Left renal pelvis (tissue), 4 donors: ENCODE measurements at places on chromosomes 12 and 14.

GRCh38 chr14:63605041-63605532 is 36.6 kb downstream of the WDR89 start:
- no peak for DNase-seq

- no peak for DNase-seq
Measured at GRCh38 chr12:116693286-116694227, 44.3 kb downstream of the SPRING1 start.

DNA sequence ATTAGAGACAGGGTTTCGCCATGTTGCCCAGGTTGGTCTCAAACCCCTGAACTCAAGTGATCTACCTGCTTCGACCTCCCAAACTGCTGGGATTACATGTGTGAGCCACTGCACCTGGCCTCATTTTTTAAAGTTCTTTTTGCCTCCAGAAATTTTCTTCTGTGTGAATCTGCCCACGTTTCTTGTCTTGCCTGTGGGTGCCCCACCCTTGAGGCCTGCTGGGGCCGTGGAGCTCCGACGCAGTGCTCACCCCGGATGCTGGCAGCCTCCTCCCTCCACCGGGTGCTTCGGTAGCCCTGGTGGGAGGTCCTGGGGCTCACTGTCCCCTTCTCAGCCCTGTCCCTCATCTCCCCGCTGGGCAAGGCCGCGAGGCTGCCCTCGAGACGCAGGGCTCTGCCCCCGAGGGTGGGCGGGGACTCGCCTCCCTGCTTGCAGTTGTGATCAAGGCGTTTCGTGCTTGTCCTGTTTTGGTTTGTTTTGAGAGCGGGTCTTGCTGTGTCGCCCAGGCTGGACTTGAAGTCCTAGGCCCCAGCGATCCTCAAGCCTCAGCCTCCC is 19.5 kb upstream of the CRIP2 start:
- DNase-seq: no peak

- DNase-seq: no peak
Measured at GRCh38 chr12:79415321-79415720, 275.4 kb downstream of the PAWR start.

DNA sequence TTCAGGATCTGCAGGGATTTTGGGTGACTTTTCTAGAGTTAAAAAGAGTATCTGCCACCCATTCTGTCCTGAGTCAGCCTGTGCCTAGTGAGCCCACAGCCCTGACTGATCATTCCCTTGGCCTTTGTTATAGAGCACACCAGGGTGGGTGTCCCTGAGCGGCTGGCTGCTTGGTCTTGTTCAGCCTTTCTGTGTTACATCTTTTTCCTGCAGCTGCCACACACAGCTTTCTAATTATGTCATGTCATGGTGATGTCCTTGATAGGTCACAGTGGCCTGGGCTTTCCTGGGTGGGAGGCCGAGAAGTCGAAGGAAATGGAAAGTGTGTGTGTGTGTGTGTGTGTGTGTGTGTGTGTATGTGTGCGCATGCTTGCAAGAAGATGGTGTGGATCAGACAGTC is 293.2 kb upstream of the CRY1 start:
- DNase-seq: no peak

GRCh38 chr12:51926064-51926632 is 18.8 kb downstream of the ACVRL1 start:
- no peak for DNase-seq

- DNase-seq: no peak
Measured at GRCh38 chr12:94167756-94168416, 19.5 kb downstream of the PLXNC1 start.

DNA sequence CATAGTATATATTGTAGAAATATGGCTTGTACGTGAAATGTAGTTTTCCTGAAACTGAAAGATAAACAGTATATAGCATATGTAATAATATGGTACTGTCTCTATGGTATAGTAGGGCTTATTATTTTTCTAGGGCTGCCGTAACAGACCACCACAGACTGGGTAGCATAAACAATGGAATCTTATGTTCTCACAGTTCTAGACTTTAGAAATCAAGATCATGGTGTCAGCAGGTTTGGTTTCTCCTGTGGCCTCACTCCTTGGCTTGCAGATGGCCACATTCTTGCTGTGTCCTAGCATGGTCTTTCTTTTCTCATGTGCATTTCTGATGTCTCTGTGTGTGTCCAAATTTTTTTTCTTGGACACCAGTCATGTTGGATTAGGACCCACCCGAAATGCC is 155.8 kb downstream of the TMTC2 start:
- no peak for DNase-seq

- DNase-seq: no peak
Measured at GRCh38 chr14:96376093-96376492, 12.8 kb downstream of the GSKIP start.

DNA sequence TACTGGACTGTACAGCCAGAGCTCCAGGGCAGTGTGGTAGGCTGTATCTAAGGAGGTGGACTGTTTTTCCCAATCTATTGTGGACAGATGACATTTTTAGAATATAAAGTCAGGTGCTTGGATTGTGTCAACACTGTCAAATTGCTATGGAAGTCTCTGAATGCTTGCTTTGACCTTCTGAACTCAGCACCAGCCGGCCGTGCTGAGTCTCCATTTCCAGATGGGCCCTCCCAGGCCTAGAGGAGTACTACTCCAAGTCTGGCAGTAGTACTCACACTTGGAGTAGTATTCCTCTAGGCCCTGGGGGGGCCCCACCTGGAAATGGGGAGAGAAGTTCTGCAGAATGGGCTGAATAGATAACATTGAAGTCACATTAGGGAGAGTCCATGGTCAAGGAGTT is 16.2 kb upstream of the KCNK13 start:
- DNase-seq: no peak

DNA sequence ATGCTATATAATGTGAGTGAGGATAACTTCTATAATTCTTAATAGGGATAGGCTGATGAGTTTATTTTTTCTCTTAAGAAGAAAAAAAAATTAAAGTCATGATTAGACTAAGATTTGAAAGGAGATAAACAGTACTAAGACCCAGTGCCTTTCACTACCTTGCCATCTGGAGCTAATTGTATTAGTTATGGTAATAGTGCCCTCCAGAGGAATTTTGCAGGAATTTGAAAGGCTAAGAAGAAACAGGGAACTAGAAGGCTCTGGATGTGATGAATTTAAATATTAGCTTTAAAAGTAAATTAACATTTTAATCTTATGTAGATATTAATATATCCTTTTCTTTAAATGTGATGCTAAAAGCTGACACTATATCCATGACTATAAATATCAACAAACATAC is 36.6 kb upstream of the PIK3C2G start:
- no peak for DNase-seq

DNA sequence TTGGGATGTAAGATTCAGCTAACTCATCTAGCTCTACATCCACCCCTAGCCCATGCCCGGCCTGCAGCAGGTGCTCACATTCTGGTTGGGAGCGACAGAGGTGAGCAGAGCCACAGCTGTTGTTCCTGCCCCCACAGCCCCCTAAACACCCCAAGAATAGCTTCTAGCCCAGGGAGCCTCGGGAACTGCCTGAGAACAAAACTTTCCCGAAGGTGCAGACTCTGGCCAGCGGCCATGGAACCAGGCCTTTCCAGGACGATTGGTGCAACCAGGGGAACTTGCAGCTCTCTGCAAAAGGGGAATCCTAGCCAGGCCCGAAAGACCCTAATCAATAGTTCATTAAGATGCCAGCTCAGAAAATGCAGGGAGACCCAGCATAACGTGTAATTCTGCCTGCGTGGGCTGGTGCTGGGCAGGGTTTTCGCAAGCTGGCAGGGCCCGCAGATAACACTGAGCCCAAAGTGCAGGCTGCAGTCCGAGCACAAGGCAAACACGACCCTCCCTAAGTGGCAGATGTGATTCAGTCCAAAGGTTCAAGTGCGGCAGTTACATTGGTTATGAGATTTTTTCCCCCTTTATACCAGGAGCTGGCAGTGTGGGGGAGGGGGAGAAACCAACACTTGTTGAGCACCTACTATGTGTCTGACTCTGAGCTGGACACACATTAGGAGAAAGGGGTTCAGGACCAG is 122.5 kb upstream of the MAP1LC3B2 start:
- DNase-seq: no peak

- no peak for DNase-seq
Measured at GRCh38 chr12:114669401-114670290, 14.3 kb downstream of the TBX3 start.

- no peak for DNase-seq
Measured at GRCh38 chr14:97827746-97828145, 1030.6 kb downstream of the VRK1 start.

DNA sequence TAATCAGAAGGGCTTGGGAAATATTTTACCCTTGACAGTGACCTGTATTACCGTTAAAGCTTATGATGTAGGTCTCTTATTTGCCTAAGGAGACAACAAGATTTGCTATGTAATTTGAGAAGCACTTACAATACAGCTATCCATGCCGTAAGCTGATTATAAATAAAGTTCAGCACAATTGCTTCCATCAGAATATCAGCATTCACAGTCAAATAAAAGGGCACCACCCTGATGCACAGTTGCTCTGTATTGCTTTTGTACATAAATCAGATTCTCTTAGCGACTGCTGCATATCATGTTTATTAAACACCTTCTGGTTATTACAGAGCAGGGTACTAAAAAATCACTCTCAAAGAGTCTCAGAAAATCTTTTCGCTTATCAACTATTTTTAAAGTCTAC is 67.3 kb upstream of the VRK1 start:
- no peak for DNase-seq
